Activated CD4-positive, alpha-beta memory T cell treated with anti-CD3 and anti-CD28 coated beads for 36 hours (primary cell): ENCODE measurements at places on chromosomes 13 and 19. TPM values are rescaled to one million over a fixed set of nuclear protein-coding genes. Genes with fewer than 3 reads are reported as not detected.

DNA sequence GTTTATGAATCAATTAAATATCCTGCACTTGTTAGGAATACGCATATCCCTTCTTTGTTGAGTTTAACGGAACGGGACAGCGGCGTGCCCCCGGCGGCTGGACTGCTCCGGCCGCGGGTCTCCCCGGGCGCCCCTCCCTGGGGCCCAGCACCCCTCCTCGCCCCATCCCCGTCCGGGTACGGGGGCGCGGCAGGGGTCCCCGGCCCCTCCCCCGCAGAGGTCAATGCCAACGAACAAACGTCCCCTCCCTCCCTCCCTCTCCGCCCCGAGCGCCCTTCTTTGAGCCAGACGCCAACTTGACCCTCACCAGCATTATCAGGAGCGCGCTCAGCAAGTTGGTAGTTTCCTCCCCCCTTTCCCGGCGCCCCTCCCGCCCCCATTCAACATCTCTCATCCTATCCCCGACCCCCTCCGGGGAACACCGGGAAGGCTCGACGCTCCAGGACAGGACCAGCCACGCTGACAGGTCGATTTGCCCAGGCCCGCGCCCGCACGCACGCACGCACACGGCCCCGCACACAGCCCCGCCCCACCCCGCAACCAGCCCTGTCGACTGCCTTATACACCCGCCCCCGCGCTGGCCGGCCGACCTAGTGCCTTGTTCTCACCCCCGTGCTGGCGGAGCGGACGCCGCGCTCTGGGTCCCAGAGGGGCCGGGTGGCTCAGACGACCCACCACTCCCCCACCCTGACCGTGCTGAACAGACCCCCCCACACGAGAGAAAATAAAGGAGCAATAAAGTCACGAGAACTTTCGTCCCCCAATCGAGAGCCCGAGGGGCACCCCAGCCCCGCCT lies 5.0 kb downstream of the LYL1 start:
- H3K4me1 ChIP-seq: peaks cover 52% of the 10 kb centered on the region
- DNase-seq: peak; percentile 32
- H3K4me3 ChIP-seq: peak overlapping the region; percentile 35
- no peak overlapping the region for H3K27ac ChIP-seq
- H3K36me3 ChIP-seq: peaks cover 4% of the 10 kb centered on the region

- peak; percentile 50 for DNase-seq
- H3K36me3 ChIP-seq: peaks cover 5% of the 10 kb centered on the region
- H3K4me1 ChIP-seq: peaks cover 40% of the 10 kb centered on the region
- no peaks in the 10 kb centered on the region for H3K27me3 ChIP-seq
- H3K27ac ChIP-seq: peak overlapping the region; percentile 46
- H3K4me3 ChIP-seq: no peak overlapping the region
Observed at GRCh38 chr19:49570997-49571676, 9.2 kb downstream of the NOSIP start.

DNA sequence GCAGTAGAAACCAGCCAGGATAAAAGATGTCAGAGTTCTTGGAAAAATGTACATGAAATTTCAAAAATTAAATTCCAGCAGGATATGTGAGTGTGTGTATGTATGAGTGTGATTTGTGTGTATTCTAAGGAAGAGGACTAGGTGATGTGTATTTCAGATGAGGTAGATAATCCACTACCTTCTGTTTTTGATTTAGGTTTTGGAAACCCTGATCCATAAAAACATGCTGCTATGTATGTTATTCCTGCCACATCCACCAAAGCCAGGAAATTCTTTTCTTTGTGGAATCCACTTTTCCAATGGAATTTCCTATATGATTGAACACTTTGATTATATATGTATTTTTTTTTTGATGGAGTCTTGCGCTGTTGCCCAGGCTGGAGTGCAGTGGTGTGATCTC lies 276.9 kb downstream of the UQCRFS1 start:
- H3K27me3 ChIP-seq: no peaks in the 10 kb centered on the region
- H3K36me3 ChIP-seq: no peaks in the 10 kb centered on the region
- H3K4me3 ChIP-seq: no peak overlapping the region
- no peak for DNase-seq
- H3K4me1 ChIP-seq: no peaks in the 10 kb centered on the region

Gene ZNF442
- total RNA-seq: 2.3 TPM

- H3K4me1 ChIP-seq: peaks cover 46% of the 10 kb centered on the region
- peak overlapping the region; percentile 70 for H3K27ac ChIP-seq
- peaks cover 6% of the 10 kb centered on the region for H3K36me3 ChIP-seq
- peaks cover 18% of the 10 kb centered on the region for H3K27me3 ChIP-seq
- H3K4me3 ChIP-seq: peak overlapping the region; percentile 55
Observed at GRCh38 chr19:16367261-16367683, 42.6 kb downstream of the KLF2 start.

- no peaks in the 10 kb centered on the region for H3K27me3 ChIP-seq
- no peaks in the 10 kb centered on the region for H3K4me1 ChIP-seq
- no peaks in the 10 kb centered on the region for H3K36me3 ChIP-seq
- H3K27ac ChIP-seq: no peak overlapping the region
Observed at GRCh38 chr13:73140801-73141200, 82.0 kb downstream of the KLF5 start.

Gene TNFSF11
- 3.7 TPM for total RNA-seq

DNA sequence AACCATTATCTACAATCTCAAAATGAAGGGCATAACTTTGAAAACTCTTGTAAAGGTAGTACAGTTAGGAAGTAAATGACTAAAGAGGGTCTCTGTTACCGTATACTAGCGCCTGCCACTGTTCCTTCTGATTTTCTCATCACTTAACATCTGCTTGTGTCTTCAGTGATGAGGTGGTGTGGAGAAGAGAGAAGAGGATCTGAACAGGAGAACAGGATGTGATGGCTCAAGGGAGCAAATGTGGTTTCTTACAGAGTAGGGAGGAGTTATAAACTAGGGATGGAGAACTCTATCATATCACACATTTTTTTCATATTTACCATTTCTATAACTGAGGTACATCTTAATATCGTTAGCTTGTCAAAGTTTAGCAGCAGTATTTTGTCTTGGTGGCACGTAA lies 1.1 kb downstream of the KCTD4 start:
- H3K36me3 ChIP-seq: peaks cover 14% of the 10 kb centered on the region
- no peaks in the 10 kb centered on the region for H3K27me3 ChIP-seq
- no peak overlapping the region for H3K4me3 ChIP-seq
- no peak overlapping the region for H3K27ac ChIP-seq
- peaks cover 10% of the 10 kb centered on the region for H3K4me1 ChIP-seq
- no peak for DNase-seq

Gene NKG7
- total RNA-seq: 149 TPM

Gene CLASRP
- 98.4 TPM for total RNA-seq

- H3K4me1 ChIP-seq: peaks cover 11% of the 10 kb centered on the region
- H3K4me3 ChIP-seq: no peak overlapping the region
- H3K27ac ChIP-seq: no peak overlapping the region
- H3K27me3 ChIP-seq: no peaks in the 10 kb centered on the region
Observed at GRCh38 chr13:50714891-50715290, 128.6 kb downstream of the DLEU7 start.

Gene OR2Z1
- total RNA-seq: not detected

- H3K4me1 ChIP-seq: peaks cover 2% of the 10 kb centered on the region
- no peaks in the 10 kb centered on the region for H3K36me3 ChIP-seq
- H3K4me3 ChIP-seq: no peak overlapping the region
- H3K27me3 ChIP-seq: peaks cover 16% of the 10 kb centered on the region
- DNase-seq: no peak
Observed at GRCh38 chr13:52345048-52345447, 60.9 kb downstream of the THSD1 start.

DNA sequence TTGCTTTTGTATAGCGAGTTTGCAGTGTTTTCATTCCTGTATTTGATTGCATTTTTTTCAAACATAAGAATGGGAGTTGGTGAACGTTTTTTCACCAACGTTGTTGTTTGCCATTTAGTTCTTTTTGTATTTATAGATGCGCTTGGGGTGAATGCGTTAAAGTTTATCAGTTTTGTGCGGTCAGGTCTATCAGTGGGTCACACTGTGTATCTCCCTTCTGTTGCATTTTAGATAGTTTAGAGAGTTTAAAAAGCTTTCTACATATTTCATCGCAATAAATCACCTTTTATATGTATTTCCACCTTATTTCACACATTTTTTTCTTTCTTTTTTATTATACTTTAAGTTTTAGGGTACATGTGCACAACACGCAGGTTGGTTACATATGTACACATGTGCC lies 16.4 kb downstream of the OR7A5 start:
- H3K27me3 ChIP-seq: peaks cover 9% of the 10 kb centered on the region
- H3K4me3 ChIP-seq: no peak overlapping the region
- no peaks in the 10 kb centered on the region for H3K36me3 ChIP-seq
- DNase-seq: no peak
- H3K27ac ChIP-seq: no peak overlapping the region

Gene NALCN
- total RNA-seq: not detected

- no peak overlapping the region for H3K4me3 ChIP-seq
- H3K36me3 ChIP-seq: peaks cover 19% of the 10 kb centered on the region
Observed at GRCh38 chr19:55697698-55698097, 22.7 kb downstream of the EPN1 start.

Gene ZNF44
- total RNA-seq: 7.5 TPM

- H3K27me3 ChIP-seq: no peaks in the 10 kb centered on the region
- peaks cover 6% of the 10 kb centered on the region for H3K36me3 ChIP-seq
- H3K4me3 ChIP-seq: no peak overlapping the region
Observed at GRCh38 chr19:38862321-38863059, 12.7 kb upstream of the HNRNPL start.

- H3K4me1 ChIP-seq: peaks cover 11% of the 10 kb centered on the region
- no peaks in the 10 kb centered on the region for H3K36me3 ChIP-seq
- peaks cover 54% of the 10 kb centered on the region for H3K27me3 ChIP-seq
- H3K4me3 ChIP-seq: no peak overlapping the region
- peak; percentile 34 for DNase-seq
Observed at GRCh38 chr19:49071860-49072547, 495 bp downstream of the KCNA7 start.

Gene RASIP1
- 0.19 TPM for total RNA-seq

DNA sequence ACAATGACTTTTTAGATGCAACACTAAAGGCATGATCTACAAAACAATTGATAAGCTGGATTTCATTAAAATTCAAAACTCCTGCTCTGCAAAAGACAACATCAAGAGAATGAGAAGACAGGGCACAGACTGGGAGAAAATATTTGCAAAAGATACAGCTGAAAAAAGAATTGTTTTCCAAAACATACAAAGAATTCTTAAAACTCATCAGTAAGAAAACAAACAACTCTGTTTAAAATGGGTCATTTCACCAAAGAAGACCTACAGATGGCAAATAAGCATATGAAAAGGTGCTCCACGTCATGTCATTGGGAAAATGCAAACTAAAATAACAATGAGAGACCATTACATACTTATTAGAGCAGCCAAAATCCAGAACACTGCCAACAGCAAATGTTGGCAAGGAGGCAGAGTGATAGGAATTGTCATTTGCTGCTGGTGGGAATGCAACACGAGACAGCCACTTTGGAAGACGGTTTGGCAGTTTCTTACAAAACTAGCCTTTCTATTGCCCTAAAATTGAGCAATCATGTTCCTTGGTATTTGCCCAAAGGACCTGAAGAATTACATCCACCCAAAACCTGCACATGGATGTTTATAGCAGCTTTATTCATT lies 39.2 kb downstream of the FLT1 start:
- no peak overlapping the region for H3K4me3 ChIP-seq
- H3K27ac ChIP-seq: no peak overlapping the region
- peaks cover 8% of the 10 kb centered on the region for H3K27me3 ChIP-seq
- DNase-seq: no peak
- H3K36me3 ChIP-seq: no peaks in the 10 kb centered on the region

Gene PTOV1
- 105 TPM for total RNA-seq
